ENCODE measurements at places on chromosomes 12 and 14.

- no peak for DNase-seq
Observed at GRCh38 chr12:39235990-39236767, 206.7 kb downstream of the KIF21A start.

DNA sequence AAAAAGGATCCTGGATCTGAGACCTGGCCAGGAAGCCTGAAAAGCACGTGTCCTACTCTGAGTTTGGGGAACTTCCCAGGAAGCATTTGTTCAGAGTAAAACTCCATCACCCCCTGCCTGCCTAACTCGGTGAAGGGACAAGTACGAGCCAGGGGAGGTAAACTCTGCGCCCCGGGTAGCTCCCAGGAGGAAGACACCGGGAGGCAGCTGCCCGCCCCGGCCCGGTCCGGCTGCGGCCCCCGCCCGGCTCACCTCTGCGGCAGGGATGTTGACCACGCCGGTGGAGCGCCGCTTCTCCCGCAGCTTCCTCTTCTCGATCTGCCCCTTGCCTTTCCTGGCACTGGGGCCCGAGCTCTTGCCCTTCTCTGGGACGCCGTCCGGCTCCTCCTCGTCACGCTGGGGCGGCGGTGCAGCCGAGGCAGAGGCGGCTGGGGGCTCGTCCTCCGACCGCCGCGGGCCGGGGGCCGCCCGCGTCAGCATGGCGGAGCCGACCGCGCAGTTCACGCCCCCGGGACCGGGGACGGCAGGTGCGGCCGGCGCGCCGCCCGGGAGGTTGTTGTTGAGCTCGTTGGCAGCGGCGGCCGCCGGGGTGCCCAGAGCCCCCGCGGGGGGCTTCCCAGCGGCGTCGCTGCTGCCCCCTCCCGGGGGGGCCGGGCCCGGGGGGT, 1.2 kb downstream of the PAWR start:
- DNase-seq, result peak; percentile 31

DNA sequence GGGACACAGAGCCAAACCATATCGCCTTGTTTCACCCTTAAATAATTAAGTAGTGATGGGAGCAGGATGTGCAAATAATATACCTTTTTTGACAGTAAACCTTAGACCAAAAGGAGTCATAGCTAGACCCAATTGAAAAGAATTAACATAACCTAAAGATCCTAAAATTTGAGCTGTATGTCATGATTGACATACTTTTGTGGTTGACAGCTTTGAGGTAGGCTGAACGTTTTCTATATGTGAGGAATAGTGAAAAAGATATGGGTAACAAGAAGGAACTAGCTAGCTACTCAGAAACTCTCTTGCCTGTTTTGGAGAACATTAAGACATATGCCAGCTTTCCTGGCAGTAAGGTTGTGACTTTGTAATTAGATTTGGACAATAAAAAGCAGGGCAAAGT, 320.6 kb downstream of the KCNC2 start:
- no peak for DNase-seq

DNA sequence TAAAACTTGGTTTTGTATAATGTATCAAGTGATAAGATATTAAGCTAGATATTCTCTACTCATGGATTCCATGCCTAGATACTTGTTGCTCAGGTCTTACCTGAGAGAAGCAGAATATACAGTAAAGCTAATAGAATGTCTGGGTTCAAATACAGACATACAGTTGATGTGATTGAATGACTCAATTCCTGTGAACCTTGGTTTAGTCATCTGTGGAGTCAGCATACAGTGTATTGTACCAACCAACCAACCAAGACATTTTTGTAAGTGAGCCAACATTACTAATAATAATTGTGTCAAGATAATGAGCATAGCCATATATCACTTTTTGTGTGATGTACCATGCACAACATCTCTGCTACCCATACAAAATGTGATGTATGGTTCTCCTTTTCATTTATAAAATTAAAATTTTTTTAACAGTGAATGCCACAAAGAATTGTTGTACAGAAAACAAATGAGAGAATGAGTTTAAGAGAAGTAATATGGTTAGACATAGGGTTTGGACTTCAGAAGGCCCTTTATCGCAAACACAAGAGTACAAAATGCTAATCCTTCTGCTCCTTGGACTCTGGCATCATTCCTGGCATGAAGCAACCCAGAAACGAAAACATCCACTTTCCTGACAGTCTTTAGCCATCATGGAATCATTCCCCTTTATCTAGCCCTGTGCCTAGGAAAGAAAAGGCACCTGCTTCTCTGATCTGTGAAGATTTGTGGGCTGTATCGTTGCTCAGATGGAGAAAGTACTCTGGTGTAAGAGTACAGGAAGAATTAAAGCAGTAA, 977.2 kb upstream of the USP15 start:
- no peak for DNase-seq

DNA sequence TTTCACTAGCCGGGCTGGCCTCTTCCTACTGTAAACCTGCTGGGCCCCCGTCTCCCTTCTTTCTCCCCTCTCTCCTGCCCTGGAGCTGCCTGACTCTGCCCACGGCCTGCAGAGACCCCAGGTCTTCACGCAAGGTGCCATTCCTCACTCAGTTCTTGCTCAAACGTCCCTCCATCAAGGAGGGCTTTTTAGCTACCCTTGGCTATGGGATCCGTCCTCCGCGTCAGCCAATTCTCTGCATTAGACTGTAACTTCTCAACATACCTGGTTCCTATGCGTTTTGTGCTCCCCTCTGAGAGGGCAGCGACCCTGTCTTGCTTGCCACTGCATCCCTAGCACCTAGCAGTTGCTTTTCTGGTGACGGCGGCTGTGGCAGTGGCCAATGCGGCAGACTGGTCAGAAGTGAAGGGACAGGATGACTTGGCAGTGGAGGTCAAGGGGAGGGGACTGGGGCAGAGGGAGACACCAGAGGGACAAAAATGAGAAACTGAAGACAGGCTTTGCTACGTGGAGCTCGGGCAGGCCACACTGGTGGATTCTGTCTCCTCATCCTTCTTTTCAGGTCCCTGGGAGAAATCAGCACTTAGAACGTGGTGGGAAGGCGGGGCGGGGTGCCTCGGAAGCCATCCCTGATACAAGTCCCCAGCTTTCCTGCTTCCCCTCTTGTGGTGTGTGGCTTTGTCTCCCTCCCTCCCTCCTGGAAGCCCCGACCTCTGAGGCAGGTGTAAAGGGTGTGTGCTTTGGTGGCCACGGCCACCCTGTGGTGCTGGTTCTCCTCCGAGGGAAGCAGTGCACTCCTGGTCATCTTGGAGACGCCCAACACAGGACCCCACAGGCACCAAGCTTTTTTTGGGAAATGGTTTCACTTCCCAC, 1.8 kb downstream of the B3GNT4 start:
- DNase-seq, result no peak

DNA sequence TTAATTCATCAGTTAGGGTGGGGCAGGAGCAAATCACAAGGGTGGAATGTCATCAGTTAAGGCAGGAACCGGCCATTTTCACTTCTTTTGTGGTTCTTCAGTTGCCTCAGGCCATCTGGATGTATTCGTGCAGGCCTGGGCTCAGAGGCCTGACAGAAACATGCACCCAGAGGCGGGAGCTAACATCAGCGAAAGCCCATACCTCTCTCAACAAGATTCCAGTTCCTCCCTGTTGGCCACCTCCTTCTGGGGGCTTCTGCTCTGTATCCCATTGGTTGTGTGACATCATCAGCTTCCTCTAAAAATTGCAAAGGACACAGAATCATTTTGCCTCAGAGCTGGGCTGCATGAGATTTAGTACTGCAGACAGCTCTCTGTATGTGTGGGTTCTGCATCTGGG, 134.3 kb downstream of the ZNF664 start:
- no peak for DNase-seq

GRCh38 chr12:87815771-87816585, 213.2 kb downstream of the C12orf50 start:
- DNase-seq, result no peak

DNA sequence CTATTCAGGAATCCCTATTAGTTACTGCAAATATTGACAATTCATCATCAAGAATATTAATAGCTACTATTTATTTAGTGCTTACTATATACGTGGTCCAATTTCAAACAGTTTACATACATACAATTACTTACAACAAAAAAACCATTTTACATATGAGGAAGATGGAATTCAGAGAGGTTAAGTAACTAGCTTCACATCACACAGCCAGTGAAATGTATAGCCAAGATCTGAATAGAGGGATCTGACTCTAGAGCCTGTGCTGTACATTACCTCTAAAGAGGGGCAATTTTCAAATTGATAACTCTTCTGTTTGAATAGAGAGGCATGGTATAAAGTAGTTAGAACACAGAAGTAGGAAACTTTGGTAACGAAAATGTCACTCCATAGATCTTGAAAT, 18.3 kb downstream of the SOX5 start:
- DNase-seq, result no peak

DNA sequence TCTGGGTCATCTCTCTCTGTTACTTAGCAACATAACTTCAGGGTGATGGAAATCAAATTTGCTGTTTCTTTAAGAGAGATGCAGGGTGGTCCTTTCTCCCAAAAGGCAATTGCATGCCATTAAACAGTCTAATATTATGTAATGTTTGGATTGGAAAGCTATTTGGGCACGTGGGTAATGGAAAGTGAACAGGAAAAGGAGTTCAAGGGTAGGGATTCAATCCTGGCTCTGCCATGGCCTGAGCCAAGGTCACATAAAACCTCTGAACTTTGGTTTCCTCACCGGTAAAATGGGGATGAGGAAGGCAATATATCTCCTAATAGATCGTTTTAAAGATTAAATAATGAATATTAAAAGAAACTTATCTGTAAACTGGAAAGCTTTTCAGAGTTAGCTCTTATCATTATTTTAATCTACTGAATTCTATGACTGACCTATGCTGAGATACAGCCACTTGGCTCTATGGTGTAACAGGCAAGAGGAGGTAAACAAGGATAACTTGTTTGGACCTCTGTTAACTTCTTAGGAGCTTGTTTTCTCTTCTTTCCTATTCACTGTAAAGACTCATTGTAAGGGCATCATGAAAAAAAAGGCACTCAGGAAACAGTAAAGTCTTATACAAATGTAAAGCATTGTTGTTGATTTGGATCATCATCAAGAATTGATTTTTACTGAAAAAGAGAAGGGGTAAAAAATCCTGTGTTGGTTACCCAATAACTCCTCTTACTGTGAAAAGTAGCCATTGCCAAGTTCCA, 55.7 kb upstream of the OVCH1 start:
- no peak for DNase-seq

- DNase-seq, result no peak
Observed at GRCh38 chr12:69083689-69084088, 150.7 kb upstream of the CPM start.

DNA sequence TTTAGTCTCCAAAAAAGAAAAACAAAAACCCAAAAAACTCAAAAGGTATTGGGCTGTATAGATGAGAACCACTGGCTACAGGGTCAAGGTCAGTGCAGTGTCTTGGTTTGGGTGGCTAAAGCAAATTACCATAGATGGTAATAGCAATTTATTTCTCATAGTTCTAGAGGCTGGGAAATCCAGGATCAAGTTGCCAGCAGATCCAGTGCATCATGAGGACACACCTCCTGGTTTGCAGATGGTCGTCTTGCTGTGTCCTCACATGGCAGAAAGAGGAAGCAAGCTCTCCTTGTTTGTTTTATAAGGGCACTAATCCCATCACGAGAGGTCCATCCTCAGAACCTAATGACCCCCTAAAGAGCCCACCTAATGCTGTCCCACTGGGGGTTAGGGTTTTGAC, 11.2 kb downstream of the COX14 start:
- no peak for DNase-seq

DNA sequence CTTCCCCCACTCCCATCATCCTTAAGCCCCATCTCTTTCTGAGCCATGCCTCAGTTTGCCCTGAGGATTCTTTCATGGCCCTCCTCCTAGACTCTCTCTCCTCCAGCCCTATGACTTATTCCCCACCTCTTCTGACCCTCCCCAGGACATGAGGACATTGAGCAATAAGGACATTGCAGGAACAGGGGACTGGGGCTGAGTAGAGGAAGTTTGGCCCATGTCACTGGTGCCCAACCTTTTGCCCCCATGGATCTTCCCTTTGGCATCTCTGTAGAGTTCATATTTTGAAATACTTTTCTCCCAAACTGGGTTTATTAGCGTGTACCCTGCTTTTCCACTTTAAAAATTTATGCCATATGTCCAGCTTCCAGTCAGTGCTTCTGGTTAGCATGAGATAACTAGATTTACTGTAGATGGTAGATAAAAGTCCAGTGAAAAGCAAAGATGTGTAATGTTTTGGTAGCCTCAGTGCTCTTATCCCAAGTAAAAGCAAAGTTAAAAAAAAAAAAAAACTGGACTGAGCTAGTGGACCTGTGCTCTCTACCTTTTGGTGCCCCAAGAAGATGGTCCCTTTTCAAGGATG, 6.1 kb upstream of the LRP1-AS start:
- no peak for DNase-seq

DNA sequence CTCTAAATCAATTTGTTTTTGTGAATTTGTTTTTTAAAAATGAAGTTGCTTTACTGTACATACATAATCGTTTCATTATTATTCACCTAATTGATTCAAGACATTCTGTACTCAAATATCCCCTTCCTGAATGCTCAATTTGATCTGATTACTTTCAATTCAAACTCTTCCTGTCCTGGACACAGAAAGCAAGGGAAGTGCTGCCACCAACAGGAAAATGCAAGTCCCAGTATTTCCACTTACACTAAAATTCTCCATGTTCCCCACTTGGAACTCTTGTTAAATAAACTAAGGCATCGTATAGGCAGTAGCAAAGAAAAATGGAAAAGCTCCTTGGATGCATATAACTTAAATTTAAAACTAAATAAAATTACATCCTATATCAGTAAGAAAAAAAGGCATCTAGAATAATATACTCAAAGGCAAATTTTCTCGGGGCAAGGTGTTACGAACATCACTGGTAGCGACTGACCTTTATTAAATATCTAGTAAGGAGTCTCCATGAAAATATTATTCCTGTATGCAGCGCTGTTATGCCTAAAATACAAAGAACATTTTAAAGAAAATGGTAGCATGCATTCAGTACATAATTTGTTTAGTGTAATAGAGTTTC, 72.0 kb upstream of the DBX2 start:
- DNase-seq, result no peak

- DNase-seq, result no peak
Observed at GRCh38 chr12:113463746-113464451, 7.8 kb downstream of the LHX5 start.

- no peak for DNase-seq
Observed at GRCh38 chr12:95216711-95217376, 423 bp downstream of the FGD6 start.

GRCh38 chr14:90553921-90554336, 157.1 kb downstream of the CALM1 start:
- no peak for DNase-seq

GRCh38 chr14:68466491-68466977, 326.3 kb downstream of the ZFP36L1 start:
- DNase-seq, result no peak

DNA sequence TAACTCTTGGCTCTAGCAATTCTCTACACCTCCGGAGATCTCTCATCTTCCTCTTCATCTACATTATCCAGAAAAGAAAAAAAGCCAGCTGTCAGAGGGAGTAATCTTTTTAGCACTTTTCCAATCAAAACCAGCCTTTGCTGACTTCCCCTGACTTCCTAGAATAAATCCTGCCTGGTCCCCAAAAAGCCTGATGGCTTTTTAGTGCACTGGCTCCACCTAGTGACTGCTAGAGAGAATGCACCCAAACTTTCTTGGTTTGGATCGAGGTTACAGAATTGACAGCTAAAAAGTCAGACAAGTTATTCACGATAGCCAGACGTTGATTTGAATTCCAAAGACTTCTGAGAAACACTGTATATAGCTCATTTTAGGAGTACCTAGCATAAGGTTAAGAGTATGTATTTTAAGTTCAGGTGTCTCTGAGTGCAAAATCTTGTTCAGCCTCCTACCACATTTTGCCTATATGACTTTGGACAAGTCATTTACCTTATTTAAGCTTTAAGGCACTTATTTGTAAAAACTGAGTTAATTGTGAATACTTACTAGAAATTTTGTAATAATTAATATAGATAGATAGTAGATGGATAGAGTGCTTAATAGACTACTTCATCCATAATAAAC, 185.7 kb upstream of the GRIN2B start:
- peak; percentile 13 for DNase-seq
